ENCODE measurements at places on chromosomes 6 and 20.

- no peak for DNase-seq
Measured at GRCh38 chr20:57782631-57783041, 72.8 kb upstream of the PMEPA1 start.

- no peak for DNase-seq
Measured at GRCh38 chr20:58651946-58652605, 993 bp downstream of the STX16 start.

GRCh38 chr6:10401004-10401536, 13.8 kb downstream of the TFAP2A start:
- DNase-seq: no peak

- no peak for DNase-seq
Measured at GRCh38 chr6:44202972-44203750, 13.6 kb upstream of the MYMX start.

DNA sequence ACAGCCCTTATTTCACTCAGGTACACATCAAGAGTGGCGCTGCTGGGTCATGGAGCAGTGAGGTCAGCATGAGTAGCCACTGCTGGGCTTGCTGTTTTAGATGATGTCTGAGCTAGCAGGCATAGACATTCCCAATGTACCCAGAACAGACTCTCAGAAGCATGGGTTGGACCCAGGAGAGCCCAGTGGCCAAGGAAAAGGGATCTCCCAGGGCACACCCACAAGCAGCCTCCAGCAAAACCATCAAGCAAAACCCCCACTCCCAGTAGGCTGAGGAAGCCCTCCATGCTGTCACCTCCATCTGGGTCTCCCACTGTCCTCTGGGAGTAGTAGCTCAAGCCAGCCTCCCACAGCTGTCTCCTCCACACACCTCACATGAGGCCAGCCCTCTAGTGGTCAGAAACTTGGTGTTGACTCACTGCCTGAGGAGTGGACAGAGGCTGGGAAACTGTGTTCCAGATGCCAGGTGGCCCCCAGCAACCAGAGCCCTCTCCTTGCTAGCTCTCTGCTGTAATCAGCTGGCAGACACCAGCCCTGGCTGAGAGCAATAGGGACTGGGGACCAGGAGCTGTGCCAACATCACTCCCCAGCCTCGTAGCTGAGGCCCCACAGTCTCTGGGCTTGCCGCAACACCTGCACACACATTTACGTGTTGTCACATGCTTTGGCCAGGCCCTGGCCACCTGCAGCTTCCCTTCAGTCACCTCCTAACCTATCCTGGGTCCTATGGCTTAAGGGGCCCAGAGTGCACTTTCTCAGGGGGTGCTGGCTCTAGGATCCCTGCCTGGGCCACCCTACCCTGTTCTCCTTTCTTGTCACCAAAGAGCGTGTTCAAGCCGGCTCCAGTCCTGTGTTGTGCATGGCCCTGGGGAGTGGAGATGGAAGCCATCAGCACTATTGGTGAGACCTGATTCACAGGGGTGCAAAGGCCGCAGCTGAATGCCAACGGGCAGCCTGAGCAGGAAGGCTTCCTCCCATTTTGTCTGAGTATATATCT, 1.9 kb upstream of the AP5S1 start:
- DNase-seq: peak; percentile 78
